ENCODE measurements at places on chromosomes 12 and 14.

DNA sequence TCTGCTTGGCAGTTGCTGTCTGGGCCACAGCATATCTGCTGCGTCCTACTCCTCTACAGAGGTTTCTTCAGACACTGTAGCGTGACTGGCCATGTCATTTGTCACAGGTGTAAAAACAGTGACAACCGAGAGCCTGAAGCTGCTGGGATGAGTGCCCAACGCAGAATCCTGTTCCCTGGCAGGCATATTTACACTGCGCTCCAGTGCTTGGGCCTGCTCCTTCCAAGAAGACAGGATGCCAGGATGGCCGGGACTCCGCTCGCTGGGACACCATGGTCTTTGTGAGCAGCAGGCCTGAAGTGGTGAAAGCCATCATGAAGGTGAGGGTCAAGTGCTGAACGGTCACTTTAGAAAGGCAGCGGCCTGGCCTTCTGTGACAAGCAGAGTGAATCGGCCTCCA, 171.4 kb downstream of the EMP1 start:
- DNase-seq: no peak

- DNase-seq: no peak
Observed at GRCh38 chr12:87227162-87227561, 802.0 kb downstream of the C12orf50 start.

- no peak for DNase-seq
Observed at GRCh38 chr12:27013611-27014084, 536 bp downstream of the TM7SF3 start.

DNA sequence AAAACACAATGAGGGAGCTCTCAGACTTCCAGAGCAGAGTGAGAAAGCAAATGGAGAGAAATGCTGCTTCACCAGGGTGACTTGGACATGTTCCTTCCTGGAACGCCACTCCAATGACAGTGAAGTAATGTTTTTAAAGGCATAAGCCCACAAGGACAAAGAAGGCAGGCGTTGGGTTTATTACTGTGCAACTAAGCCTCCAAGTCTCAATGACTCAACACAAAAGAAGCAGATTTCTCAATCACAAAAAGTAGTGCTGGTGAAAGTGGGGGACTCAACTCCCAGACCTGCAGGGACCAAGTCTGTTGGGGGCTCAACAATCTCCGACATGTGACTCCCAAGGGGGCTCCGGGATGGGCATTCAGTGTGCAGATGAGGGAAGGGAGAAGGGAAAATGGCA, 505.2 kb downstream of the BCL11B start:
- no peak for DNase-seq

DNA sequence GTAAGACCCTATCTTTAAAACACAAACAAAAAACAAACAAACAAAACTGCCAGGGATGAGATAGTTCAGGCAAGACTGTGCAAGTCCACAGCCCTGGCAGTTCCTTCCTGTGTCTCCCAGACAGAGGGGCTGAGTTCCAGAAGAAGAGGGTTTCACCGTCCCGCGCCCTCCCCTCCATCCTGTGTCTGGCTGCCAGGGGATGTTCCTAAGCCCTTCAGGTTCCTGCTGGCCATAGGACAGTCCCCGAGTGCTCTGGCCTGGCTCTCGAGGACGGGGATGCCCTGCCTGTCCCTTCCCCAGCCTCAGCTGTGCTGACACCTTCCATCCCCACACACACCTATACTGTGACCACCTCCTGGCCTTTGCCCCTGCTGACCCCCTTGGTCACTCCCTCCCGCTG, 40.6 kb upstream of the EIF5 start:
- DNase-seq: no peak

DNA sequence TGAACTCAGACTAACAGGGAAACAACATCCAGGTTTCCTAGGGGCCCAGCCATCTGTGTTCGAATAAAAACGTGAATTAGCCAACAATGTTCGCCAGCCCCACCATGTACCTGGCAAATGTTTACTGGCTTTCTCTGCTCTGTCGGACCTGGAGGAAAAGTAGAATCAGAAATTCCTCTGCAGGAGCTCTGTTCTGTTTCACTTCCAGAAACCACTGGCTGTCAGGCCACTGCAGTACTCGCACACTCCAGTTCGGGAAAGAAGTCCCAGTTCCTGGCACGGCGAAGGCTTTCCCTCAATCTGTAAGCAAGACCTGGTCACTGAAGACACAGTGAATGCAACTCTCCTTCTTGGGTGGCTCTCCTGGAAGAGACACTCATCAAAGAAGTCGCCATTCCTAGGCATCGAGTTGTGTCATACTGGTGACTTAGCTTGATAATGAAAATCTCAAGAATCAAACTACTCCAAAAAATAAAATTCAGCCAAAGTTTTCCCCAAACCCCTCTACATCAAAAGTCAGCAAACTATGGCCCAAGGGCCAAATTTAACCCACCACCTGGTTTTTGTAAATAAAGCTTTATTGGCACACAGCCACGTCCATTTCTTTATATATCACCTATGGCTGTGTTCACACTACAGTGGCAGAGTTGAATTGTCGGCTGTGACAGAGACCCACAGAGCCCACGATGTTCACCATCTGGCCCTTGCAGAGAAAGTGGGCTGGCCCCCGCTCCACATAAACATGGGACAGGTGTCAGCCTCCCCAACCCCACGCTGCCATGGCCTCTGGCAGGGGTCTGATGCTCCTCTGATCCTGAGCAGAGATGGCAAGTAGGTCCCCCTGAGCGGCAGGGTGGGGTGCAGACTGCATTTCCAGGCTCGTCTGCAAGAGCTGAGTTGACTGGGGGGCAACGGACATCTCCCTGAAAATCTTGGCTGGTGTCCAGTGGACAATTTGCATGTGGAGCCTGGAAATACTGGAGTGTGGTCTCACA, 189.2 kb upstream of the DIO3 start:
- peak; percentile 47 for DNase-seq

DNA sequence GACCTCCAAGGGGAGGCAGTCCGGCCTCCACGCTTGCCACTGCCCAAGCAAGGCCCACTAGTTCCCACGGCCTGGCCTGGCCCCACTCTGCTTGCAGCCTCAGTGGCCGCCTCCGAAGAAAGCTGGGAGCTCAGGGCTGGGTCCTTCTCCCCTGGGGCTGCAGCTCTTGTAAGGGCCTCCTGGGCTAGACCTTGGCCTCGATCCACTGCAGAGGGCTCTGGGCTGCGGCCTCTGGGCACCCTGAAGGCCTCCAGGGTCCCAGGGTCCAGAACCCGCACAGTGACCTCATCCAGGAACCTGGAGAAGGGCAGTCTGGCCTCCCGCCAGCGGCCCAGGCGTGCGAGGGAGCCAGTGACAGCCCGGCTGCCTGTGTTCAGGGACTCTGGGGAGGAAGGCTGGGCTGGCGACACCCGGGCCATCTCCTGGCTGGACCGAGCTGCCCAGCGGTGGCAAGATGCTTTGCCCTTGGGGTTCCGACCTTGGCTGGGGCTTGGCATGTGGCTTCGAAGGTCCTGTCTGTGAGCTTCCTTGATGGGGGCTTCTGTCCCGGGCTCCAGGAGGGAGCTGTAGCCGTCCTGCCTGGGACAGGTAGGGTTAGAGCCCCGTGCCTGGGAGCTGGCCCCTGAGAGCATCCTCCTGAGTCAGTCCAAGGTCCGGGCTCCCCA, 9.8 kb downstream of the BEGAIN start:
- no peak for DNase-seq

DNA sequence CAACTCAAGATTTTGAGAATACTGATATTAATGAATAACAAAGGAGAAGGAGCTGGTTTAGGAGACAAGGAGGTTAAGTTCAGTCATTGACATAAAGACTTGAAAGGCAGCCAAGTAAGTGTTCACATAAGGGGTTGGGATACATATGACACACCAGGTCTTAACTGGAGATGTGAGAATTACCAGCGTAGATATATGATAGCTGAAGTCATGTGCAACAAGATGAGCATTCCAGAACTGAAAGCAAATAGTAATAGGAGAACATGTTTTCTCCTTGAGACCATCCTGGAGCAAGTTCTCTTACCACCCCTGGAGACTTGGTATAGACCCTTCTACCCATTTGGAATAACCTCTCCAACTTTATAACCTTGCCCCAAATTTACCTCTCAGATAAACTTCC, 43.3 kb upstream of the NPFF start:
- DNase-seq: no peak

DNA sequence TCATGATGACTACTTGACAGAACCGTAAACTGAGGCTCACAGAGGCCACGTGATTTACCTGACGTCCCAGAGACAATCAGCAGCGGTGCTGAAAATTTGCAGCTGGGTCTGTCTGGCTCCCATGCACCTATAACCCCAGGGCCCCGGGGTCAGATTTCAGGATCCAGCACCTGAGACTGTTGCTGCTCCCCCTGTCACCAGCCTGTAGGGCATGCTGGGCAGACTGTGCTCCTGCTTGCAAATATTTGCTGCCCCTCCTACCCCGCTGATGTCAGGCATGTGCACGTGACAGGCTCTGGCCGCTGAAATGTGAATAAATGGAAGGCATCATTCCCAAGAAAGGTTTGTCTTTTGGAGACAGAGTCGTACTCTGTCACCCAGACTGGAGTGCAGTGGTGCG, 6.0 kb downstream of the MMAB start:
- no peak for DNase-seq

GRCh38 chr14:69827560-69827959, 30.5 kb upstream of the SLC10A1 start:
- no peak for DNase-seq

- no peak for DNase-seq
Observed at GRCh38 chr14:27938392-27938791, 828.2 kb upstream of the FOXG1 start.

- DNase-seq: no peak
Observed at GRCh38 chr14:78967111-78967809, 797.1 kb downstream of the NRXN3 start.

DNA sequence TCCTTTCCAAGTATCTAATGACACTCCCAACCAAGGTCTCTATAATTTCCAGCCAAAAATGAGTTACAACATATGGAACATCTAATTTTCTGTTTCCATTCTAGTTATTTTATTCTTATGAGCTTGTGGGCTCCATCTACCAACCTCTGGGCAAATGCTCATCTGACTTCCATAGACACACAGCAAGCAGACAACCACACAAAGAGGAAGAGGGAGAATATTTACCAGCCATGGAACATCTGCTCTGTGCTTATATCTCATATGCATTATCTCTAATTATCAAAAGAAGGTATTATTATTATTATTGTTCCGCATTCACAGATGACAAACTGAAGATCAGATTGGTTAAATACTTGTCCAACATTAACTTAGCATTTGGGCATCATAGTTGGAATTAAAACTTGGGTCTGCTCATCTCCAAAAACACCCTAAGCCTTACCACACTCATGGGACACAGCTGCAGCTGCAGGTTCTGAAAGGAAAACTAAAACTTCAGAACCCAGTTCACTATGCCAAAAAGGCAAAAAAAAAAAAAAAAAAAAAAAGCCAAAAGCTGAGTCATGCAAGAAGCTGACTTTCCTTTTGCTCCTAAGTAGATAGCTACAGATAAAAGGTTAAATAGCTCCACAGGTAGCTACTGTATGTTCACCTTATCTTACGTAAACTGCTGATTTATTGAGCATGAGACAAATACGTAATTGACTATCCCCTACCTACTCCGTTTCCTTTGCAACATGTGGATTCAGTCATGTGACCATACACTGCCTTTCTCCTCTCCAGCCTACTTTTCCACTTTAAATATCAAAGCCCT, 23.6 kb upstream of the TCL1B start:
- DNase-seq: no peak

- DNase-seq: no peak
Observed at GRCh38 chr12:19988459-19988873, 379.9 kb upstream of the PDE3A start.

- DNase-seq: no peak
Observed at GRCh38 chr12:91654087-91654486, 471.5 kb upstream of the DCN start.

GRCh38 chr12:97542666-97543280, 80.2 kb downstream of the RMST start:
- no peak for DNase-seq

GRCh38 chr14:74834692-74835392, 41.1 kb downstream of the PROX2 start:
- no peak for DNase-seq

GRCh38 chr12:70756118-70756517, 118.9 kb upstream of the PTPRB start:
- DNase-seq: no peak

GRCh38 chr12:64672925-64673409, 62.7 kb downstream of the RASSF3 start:
- DNase-seq: no peak

GRCh38 chr12:49255857-49256637, 8.8 kb upstream of the TUBA1C start:
- DNase-seq: no peak

DNA sequence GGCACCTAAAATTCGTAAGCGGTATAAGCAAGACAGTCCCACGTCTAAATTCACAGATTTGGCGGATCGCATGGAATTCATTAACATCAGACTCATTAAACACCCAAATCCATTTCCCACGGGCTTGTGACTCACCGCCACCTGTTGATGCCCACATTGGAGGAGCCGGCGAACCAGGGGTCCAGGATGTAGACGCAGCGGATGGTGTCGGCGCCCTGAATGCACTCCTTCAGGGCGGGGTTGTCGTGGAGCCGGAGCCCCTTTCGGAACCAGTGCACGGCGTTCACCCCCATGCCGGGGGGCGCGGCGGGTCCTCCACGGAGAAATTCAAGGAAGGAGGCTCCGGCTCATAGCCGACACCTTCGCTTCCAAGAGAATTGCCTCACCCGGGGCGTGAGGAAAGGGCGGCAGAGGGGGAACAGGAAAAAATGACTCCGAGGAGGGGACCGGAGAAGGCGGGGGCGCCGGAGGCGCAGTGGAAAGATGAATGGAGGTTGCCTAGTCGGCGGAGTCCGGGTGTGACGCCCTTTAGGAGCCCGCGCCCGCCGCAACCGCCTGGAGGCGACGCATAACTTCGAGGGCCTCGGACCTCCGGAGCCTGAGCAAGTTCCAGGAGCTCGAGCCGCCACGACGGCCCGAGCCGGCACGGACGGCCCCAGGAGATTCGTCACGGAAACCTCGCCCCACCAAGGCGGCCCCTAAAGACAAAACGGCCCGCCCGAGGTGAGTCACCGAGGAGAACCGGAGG, 506 bp downstream of the CRY1 start:
- DNase-seq: peak; percentile 79

- no peak for DNase-seq
Observed at GRCh38 chr14:73741386-73741875, 27.2 kb upstream of the PNMA1 start.

GRCh38 chr14:74860899-74861733, 14.8 kb downstream of the PROX2 start:
- DNase-seq: peak; percentile 83

- no peak for DNase-seq
Observed at GRCh38 chr12:34186492-34186891, 164.2 kb downstream of the ALG10 start.

DNA sequence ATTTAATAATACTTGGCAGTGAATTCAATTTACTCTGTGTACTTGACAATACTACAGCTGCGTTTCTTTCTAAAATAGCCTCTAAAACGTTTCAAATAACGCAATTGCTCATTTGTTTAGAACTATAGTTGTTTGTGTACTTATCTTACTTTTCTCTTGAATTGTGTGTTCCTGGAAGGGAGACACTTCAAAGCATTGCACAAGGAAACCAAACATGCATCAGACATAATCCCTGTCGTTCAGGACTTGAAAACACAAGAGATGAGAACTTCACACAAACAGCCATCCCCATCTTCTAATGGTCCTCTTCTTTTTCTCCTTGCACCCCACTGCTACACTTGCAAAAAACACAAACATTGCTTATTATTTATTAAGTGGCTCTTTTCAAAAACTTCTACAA, 38.5 kb downstream of the PTGER2 start:
- no peak for DNase-seq

All from coronary artery (tissue), 2 donors.